ENCODE measurements at places on chromosomes 3 and 15.
A peak's percentile ranks its signal among the peaks of the same experiment; 100 is the strongest.

DNA sequence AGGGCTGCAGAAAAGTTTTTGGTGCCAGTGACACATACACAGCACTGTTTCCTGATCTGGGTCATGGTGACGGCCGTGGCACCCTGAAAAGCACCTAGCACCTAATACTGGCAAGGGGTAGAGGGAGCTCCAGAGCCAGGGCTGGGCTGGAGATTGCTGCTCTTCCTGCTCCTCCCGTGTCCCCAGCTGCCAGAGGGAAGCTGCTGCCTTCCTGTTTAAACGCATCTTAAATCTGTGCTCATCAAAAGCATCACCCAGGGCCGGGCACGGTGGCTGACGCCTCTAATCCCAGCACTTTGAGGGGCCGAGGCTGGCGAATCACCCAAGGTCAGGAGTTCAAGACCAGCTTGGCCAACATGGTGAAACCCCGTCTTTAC, 156.7 kb upstream of the MEF2A start:
- DNase-seq: no peak

DNA sequence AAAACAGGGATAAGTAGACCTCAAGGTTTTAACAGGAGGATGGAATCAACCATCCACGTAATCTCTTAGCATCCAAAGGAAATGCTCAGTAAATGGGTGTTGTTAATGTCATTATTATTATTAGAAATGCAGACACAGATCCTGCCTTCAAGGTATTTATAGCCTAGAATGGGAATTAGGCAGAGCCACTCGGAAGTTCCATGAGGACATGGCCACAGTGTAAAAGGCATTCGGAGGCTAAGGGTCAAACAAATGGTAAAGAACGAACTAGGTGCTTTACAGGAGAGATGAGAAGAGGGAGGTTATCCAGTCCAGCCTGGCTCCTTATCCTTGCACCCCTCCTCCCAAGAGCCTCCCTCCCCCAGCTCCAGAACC, 65.0 kb downstream of the SRGAP3 start:
- no peak for DNase-seq

DNA sequence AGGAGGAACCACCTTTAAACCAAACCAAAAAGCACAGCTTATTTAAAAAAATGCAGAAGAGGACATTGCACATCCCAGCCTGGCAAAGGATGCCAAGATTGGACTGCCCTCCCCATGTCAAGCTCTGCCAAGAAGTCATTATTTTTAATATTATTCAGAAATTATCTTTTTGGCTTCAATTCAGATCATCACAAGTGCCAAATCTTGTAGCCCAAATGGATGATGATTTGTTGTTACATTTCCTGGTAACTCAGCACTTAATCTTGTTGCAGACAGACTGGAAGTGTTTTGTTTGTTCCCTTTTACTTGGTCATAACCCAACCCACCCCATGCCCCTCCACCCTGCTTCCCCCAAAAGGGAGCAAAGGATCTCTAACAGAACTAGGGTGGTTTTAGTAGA, 28.1 kb upstream of the LXN start:
- DNase-seq: no peak

- DNase-seq: peak; percentile 17
Observed at GRCh38 chr15:101121511-101122090, 130.2 kb downstream of the CHSY1 start.

DNA sequence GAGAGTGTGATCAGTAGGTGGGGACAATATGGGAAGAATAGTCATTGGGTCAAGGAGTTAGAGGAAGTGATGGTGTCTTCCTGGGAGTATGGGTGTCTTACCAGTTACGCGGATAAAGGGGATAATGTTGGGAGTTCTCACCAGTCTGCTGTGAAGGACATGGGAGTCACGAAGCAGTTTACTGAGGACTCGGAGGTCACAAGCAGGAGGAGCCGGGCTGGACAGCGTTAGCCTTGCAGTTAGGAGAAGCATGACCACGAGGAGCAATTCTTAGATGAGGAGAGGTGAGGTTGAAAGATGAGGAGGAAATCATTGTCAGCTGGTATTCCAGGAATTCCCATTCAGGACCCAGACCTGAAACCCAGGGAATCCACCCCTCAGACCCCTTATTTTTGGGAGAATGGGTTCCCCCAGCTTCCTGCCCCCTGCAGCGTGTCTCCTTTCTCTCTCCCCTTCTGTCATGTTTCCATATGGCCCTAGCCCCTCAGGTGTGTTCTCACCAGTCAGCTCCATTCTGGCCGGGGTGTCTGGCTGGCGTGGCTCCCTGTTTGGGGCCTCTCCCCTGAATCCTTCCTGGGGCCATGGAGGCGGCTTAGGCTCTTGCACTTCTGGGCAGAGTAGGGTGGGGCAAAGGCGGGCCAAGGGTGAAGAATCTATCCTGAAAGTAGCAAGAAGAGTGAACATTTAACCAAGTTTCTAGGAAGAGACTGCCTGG, 2.1 kb downstream of the THPO start:
- no peak for DNase-seq

DNA sequence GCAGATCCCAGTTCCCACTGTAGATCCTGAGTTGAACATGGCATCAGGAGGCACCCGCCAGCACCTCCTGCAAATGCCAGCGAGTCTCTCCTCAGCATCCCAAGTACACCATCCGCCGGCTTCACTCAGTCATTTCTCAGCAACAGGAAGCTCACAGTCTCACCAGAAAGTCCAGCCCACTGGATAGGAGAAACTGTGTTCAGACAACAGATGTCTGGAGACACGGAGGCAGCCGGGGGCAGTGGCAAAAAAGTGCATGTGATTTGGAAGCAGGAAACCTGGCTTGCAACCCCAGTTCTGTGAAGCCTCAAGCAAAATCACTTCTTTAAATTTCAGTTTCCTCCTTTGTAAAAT, 68.7 kb downstream of the SRGAP3 start:
- DNase-seq: no peak

GRCh38 chr3:37096288-37096687, 78.1 kb downstream of the LRRFIP2 start:
- DNase-seq: no peak

- no peak for DNase-seq
Observed at GRCh38 chr3:161794551-161794950, 297.9 kb downstream of the OTOL1 start.

DNA sequence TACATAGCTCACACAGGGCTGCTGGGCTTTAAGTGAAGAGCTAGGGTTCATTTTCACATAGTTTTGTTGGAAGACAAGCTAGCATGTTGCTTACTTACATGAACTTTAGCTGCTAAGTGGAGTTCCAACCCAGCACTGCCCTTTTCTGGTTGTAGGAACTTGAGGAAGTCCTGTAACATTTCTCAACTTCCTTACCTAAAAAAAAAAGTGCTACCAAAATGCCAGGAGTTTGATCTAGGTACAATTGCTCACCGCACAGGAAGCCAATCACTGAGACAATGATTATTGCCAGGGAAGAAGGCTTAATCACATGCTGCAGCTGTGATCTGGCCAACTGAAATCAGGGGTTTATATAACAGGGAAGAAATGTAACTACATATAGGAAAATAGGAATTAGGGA, 52.8 kb downstream of the IL12A start:
- no peak for DNase-seq

GRCh38 chr3:134211797-134212196, 38.9 kb downstream of the RYK start:
- DNase-seq: no peak

GRCh38 chr3:107841831-107842230, 249.0 kb downstream of the CD47 start:
- DNase-seq: no peak

DNA sequence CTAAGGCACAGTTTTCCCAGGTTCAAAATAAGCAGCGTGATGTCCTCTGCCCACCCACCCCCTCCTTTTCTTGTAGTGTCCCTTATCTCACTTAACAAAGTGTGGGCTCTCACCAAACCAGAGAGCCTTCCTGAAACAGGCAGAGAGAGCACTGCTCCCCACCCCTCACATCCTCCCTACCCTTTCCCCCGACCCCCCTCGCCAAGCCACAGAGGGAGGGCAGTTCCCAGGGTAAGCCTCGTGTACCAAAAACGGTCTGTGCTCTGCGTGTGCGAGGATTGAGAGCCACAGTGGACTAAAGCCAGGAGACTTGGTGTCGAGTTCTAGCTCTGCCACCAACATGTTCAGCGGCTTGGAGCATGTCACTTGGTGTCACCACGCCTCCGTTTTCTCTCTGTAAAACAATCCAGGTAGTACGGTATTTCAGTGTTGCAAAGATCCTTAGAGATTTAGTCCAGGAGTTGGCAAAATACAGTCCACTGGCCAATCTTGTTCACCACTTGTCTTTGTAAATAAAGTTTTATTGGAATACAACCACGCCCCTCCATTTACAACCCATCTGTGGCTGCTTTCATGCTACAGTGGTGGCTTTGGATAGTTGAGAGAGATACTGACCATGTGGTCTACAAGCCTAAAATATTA, 249.9 kb downstream of the OPA1 start:
- no peak for DNase-seq

GRCh38 chr15:93257920-93258319, 168.9 kb upstream of the RGMA start:
- no peak for DNase-seq

- no peak for DNase-seq
Observed at GRCh38 chr3:29653680-29654079, 372.8 kb downstream of the RBMS3 start.

- DNase-seq: no peak
Observed at GRCh38 chr3:57892423-57892822, 115.8 kb upstream of the FLNB start.

DNA sequence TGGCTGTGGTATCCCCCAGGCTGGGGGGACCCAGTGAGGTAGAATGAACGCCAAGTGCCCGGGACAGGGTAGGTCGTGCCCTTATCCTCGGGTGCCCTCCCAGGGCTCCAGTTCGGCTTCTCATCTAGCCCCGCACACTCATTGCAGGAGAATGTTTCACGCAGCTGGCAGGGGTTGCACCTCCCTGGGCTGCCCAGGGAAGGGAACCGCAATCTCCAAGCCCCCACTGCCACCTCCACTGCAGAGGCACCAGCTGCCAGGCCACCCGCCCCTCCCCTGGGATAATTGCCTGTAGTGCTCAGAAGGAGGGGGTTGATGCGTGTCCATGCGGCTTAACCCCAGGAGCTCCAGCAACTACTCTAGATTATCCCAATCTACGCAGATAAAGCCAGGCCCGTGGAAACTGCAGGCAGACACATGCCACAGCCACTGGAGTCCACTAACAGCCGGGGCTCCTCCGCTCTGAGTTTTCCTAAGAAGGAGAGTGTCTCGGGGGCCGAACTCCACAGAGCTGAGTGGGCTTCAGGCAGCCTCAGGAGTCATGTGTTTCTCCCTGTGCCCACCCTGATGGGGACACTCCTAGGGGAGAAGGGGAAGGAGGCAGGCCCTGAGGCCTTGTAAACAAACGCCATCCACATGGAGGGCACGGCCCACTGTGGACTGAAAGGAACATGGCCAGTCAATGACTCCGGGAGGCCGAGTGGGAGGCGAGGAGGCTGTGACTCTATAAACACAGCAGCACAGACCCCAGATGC, 137.2 kb upstream of the IQSEC1 start:
- DNase-seq: no peak

- no peak for DNase-seq
Observed at GRCh38 chr3:42662037-42662812, 8.7 kb downstream of the ZBTB47 start.

DNA sequence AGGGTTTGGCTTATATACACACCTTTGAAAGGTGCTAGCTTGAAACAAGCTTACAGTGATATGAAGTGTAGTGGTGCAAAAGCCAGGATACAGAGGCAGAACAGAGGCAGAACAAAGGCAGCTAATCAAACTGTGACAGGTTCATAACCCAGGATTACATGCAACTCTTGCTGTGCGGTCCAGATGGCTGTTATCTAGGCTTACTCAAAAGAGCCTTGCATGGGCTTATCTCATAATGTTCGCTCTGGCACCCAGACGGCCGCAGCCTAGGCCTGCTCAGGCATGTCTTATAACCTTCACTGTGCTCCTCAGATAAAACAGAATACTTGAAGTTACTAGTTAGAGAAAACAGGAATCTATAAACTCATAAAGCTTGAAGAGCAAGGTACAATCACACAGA, 22.8 kb upstream of the NOX5 start:
- no peak for DNase-seq

- DNase-seq: no peak
Observed at GRCh38 chr3:179973931-179974361, 62.8 kb downstream of the PEX5L start.

DNA sequence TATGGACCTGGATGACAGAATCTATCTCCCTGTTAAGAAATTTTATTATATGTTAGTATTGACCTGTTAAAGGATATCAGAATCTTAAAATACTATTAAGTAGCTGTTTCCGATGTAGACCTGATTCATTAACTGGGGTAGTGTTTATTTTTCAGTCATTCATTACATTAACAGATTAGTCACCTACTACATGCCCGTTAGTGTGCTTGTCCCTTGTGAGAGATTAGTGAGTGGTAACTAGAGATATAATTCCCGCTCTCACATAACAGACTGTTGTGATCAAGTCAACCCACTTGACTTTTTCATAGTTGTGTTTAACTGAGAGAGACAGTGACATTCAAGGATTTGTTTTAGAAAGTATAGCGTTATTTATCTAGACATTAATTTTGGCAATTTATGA, 166.8 kb downstream of the TCF12 start:
- no peak for DNase-seq

DNA sequence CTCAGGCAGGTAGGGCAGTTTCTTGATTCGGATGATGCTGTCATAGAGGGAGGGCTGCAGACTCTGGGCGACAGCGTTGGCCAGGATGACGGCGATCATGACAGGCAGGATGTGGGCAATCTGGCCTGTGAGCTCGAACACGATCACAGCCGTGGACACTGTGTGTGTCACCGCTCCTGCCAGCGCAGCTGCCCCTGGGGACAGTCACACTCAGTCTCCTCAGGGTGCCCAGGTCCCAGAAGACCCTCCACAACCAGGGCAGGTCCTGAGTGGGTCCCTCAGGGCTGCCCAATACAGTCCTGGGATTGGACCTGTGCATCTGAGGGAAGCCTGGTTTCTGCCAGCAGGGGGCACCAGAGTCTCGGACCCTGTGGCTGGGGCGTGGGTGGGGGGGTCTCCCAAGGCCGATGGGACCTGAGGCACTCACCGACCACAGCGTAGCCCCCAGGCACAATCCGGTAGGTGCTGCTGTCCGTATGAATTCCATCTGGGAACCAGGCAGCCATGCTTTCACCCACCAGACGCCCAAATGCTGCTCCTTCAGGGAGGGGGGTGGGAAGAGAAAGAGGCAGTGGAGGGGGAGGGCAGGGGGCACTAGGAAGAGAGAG, 7.2 kb downstream of the CLCN2 start:
- DNase-seq: peak; percentile 69

DNA sequence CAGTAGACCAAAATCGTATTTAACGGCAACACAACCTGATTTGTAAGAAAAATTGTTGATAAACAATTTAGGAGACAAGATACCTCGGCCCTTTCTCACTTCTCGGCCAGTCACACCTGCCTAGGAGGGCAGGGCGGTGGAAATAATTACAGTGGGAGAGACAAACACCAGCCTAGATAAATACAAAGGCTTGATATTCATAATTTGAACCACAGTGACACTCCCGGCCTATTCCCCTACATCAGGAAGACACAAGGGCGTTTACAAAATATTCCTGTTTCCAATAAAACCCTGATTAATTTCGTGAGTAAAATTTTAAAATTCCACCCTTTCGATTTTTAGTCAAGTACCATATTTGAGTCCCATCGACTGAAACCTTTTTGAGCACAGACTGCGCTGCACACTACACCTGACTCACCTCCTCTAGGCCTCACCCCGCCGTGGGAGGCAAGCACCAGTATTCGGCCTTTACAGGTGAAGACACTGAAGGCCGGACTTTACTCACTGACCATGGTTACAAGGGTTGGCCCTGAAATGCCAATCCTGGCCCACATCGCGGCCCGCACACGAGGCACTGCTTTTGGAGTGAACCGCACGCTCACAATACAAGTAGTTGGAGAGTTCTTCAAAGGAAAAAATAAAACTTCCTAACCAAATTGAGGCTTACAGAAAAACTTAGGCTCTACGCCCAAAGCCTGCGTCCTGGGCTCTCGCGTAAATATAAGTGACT, 794 bp downstream of the ARPP19 start:
- DNase-seq: peak; percentile 62
